Stimulated activated CD8-positive, alpha-beta memory T cell treated with anti-CD3 and anti-CD28 coated beads, Interleukin-4, amount 100 ng/mL, for 1 hour (primary cell): ENCODE measurements at places on chromosomes 3 and 15.

DNA sequence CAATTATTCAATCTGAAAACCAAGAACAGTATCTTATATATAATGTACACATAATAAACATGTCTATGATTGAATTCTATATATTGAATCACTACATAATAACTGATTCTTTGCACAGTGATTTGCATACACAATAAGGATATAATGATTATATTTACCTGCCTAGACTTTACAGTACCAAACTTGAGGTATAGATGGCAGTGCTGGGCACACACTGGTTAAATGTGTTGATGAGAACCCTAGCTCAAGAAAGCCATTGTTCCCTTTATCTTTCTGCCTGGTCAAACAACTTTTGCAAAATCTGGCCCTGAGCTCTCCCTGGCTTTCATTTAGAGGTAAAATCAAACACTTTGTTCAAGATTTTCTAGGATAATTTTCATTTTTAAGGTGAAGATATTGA is 697.7 kb downstream of the TUSC7 start:
- no peak for DNase-seq

DNA sequence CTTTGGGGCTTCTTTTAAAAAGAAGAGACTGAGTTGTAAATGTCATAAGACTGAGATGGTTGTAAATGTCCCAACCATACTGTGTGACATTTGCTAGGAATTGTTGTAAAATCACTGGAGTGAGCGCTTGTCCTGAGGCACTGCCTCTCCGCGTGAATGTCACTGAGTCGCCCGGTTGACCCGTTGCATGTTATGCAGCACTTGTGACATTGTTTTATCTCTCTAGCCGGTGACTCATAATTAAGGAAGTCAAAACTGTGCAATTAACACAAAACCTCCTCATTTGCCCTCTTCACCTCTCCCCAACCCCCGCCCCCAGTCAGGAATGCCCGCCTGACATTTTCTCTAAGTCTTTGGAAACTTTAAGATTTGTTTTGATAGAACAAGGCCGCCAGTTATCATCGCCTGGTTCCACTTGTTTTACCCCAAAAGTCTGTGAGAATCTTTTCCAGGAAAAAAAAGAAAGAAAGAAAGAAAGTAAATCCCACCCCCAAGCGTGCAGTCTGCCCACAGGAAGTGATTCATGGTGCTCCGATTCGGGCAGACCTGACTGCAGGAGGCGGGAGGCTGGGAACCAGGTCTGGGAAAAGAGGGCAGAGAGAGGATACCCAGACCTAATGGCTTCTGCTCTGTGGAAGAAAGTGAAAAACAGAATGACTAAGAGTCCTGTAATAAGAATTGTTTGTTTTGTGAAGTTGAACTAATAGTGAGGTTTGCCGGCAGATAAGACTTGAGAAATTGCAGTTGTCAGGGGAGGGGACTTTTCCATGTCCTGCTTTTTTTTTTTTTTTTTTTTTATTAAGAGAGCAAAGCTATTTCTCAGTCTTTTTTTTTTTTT is 84.8 kb downstream of the SMAD3 start:
- no peak for DNase-seq

GRCh38 chr3:84082726-84083125 is 876.1 kb upstream of the CADM2 start:
- DNase-seq = no peak

- no peak for DNase-seq
These were observed 1229.6 kb upstream of the ALCAM start for GRCh38 chr3:104137116-104137515.

DNA sequence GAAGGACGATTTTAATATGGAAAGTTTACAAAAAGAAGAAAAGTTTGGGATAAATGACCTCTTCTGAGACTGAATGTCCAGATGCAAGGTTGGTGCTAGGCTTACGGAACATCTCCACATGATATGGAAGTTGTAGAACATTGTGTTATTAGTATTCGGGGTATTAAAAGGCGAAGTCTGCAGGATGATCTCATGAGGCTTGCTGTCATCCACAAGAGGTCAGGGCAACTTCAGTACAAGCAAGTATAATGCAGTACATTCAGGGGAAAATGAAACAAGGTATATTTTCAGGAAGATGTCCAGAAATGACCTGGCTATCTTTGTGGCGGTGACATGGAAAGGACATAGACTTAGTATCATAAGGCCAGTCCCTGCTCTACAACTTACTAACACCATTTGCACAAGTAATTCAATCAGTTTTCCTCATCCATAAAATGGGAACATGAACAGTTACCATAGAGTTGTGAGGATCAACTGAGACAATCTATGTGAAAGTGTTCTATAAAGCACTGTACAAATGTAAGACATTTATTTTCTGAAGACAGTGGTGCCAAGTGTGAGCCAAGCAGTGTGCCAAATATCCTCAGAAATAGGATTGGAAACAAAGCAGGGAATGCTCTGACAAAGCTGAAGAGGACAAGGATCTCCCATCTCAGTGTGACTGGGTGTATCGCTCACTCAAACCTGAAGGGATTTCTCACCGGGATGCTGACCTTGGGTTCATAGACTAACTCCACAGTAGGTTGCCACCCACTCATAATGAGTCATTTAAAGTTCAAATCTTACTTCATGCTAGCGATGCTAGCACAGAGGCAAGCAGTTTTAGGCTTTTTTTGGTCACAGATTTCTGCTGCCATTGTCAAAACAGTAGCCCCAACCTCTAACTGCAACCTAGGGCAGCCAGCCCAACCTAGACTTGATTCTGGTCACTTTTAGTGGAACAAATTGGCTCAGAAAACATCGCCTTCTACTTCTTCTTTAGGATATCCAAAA is 118.3 kb downstream of the TIGIT start:
- no peak for DNase-seq
